Activated naive CD8-positive, alpha-beta T cell treated with anti-CD3 and anti-CD28 coated beads, Interleukin-2, amount 10 ng/mL, durations not matched to agents 7 days and 5 days (primary cell): ENCODE measurements at places on chromosomes 5 and 9. TPM values are rescaled to one million over a fixed set of nuclear protein-coding genes. Genes with fewer than 3 reads are reported as not detected.

The LECT2 gene
- total RNA-seq, result not detected

The C5orf34 gene
- 9.8 TPM for total RNA-seq

The SPINK6 gene
- total RNA-seq, result not detected

The SHC3 gene
- not detected for total RNA-seq

The DND1 gene
- total RNA-seq, result 3.1 TPM
